ENCODE measurements at places on chromosomes 13 and 19.

GRCh38 chr13:74883834-74884233, 598.1 kb downstream of the TBC1D4 start:
- DNase-seq = no peak

GRCh38 chr19:5679289-5680083, 830 bp downstream of the MICOS13 start:
- no peak for DNase-seq

- DNase-seq = no peak
These were observed 13.2 kb upstream of the ZNF254 start for GRCh38 chr19:24073807-24074206.

- no peak for DNase-seq
These were observed 174.6 kb downstream of the TDRD3 start for GRCh38 chr13:60571571-60571970.

DNA sequence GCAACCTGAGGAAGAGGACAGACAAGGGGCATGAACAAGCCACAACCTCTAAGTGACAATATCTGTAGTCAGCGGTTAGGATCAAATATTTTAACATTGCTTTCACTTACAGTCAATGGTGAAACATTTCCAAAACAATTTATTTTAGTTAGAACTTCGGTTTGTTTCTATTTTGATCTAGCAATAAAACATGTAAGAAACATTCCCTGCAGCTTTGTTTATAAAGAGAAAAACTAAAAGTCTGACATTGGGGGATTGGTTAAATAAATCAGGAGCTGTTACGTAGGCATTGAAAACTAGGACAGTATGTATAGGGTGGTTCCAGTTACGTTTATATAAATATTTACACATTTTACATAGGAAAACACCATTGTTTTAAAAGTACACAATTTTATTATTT, 3.4 kb downstream of the URI1 start:
- DNase-seq = no peak

- no peak for DNase-seq
These were observed 89.8 kb downstream of the ZNF557 start for GRCh38 chr19:7159105-7159933.

Data from head of caudate nucleus (tissue), 42 donors.